Activated CD8-positive, alpha-beta memory T cell treated with anti-CD3 and anti-CD28 coated beads for 1 hour (primary cell): ENCODE measurements at places on chromosomes 11 and 22.

DNA sequence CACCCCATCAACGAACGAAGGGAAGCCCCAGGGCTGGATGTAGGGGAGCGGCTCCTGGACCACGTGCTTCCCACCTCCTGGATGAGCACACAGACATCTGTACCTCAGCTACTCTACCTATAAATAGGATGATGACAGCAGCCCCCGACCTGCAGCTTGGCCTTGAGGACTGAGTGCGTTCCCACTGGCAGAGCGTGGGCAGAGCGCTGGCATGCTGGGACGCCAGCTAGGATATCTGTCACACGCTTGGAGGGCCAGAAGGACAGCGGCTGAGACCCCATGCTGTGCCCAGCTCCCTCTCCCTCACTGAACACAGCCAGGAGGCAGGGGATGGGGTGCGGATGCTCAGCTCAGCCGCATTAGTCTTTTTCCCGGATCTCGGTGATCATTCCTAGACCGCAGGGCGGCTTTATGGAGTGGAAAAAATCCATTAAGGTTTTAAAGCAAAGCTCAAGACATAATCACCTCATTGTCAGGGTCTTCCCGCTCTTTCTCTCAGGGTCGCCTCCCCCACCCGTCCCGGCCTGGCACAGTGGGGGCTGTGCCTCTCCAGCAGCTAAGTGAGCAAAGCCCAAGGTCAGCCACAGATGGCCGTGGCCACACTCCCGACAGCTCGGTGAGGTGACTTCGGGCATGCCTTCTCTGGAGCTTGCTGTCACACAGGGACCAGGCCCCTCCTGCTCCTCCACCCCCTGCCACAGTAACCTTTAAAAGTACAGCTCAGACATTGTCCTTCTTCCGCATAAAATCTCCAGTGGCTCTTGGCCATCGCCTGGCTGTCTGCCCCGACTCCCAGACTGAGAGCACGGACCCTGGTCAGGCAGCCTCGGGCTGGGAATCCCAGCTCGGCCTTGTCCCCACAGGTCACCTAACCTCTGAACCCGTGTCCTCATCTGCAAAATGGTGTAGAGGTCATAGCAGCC is 69.6 kb upstream of the SHISAL1 start:
- DNase-seq: no peak

DNA sequence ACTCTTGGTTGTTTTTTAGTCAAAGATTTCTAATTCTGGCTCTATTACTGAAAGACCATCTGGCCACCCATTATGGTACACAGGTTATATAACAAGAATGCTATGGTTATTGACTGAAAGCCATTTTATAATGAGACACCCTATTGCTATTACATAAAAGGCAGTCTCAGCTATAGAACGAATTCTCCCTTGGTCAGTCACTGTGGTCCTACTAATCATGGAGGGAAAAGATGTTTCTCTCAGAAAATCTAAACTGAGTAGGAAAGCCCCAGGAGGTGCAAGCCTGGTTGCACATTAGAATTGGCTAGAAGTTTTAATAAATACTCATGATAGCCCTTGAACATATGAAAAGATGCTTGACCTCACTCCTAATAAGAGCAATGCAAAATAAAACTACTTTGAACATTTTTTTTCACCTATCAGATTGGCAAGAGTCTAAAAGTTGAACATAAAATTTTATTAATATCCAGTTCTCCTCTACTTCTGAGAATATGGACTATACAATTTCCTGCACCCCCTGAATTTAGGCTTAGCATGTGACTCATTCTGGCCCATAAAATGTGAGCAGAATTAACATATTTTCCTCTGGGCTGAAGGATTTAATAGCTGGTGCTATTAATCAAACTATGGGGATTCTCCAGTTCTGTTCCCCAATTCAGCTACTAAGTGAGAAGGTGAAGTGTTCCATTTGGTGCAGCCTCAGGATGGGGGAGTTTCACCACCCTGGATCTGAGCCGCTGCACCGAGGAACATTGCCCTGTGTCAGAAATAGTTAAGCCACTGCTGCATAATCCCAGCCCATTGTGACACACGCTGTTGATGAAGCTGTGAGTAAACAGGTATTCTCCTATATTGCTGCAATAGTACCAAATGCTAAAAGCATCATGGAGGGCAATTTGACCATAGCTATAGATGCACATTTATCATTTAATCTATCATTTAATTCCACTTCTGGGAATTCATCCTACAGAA is 11.5 kb upstream of the CRKL start:
- DNase-seq: no peak

DNA sequence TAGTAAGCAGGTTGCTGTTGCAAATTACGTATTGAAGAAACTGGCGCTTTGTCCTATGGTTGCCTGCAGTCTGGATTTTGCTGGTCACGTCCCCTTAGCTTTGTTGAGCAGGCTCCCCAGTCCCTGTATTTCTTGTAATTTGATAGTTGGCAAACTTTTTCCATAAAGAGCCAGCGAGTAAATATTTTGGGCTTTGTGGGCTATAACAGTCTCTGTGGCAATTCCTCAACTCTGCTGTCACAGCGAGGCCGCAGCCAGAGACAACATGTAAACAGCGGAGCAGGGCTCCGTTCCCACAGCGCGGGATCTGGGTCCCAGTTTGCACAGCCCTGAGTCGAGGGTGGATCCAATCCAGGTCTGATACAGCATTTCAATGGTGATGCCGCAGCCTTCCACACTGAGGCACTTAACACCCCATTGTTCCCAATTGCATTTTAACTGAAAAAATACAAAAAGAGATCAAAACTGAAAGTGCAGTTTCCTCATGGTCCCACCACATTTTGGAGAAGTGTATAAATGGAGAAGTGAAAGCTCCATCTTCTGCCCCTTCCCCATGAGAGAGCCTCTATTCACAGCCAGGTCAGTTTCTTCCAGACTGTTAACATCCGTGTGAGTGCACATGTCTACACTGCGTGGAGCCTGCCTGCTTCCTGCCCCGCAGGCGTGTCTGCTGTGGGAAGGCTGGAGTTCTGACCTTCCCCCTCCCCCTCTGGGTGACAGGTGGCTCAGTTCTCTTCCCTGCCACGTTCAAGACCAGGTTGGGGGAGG is 89.1 kb downstream of the RPS6KA4 start:
- DNase-seq: no peak

GRCh38 chr22:26164174-26164573 is 5.1 kb upstream of the SEZ6L start:
- no peak for DNase-seq

DNA sequence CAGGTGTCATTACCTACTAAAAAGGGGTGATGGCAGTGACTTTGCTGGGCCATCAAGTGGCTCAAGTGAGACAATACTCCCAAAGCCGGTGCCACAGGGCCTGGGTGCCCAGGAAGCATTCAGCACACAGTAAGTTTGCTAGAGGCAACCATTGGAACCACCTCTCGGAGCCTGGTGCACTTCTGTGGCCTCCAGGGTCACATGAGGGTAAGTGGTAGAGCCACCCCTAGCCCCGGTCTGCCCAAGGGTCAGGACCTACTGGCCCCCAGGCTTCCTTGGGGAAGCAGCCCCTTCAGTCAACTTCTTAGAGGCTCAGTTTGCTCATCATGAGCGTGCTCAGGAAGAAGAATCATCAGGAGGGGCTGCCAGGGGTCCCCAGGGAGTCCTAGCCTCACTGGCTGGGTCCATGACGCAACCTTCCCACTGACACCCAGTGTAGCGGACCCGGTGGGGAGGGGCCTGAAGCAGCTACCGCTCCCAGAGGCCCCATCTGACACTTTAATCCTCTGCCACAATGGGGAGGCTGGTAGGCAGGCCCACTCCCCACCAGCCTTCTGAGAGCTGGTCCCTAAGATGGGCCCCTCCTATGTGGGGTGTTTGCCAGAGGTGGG is 17.5 kb upstream of the RASL10A start:
- no peak for DNase-seq

GRCh38 chr11:8390851-8391612 is 127.4 kb upstream of the LMO1 start:
- no peak for DNase-seq

DNA sequence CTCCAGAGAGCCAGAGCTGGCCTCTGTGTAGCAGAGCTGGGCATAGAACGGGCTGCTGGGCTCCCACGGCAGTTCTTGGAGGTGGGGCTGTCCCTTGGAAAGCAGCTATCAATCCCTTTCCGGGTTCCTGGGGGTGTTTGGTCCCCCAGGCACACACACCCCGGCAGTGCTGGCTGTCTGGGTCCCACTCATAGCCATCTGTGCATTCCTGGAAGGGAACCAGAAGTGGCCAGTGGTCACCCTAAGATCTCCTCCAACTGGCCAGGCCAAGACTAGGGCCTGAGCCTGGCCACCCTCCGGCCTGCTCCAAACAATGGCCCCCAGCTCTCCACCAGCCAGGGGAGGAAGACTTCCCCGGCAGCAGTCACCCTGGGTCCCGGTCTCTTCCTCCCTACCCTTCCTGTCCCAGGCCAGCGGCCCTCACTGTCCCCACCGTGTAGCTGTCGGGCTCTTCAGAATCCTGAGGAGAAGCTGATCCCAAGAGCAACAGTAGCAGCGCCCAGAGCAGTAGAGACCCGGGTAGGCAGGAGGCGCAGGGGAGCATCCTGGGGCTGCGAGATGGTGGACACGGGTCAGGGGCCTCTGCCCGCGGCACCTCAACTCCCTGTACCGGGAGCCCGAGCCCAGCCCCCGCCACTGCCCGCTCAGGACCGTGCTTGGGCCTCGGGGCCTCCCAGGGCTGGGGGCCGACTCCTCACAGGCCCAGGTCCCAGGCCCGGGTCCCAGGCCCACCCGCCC is 620 bp downstream of the EFEMP2 start:
- DNase-seq: no peak

GRCh38 chr22:49825436-49825835 is 2.2 kb downstream of the BRD1 start:
- no peak for DNase-seq

- no peak for DNase-seq
Observed at GRCh38 chr11:16217631-16218030, 138.7 kb downstream of the SOX6 start.

DNA sequence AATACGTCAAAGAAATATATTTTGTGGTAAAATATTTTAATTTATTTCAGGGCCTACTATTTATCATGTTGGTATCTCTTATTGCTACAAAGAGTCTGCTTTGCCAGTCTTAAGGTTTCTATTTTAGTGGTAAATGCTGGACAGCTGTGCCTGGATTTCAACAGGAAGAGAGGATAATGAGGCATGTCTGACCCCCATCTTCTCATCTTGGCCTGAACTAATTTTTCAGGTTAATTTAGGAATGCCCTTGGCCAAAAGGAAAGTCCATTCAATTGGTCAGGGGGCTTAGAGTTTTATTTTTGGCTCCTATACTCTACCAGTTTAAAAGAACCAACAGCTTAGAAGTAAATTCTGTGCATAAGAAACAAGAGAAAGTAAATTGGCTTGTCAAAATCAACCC is 428.2 kb downstream of the LUZP2 start:
- no peak for DNase-seq

- DNase-seq: no peak
Observed at GRCh38 chr11:115257678-115258077, 246.5 kb downstream of the CADM1 start.

GRCh38 chr22:48488149-48488551 is 1339.5 kb downstream of the BRD1 start:
- no peak for DNase-seq

DNA sequence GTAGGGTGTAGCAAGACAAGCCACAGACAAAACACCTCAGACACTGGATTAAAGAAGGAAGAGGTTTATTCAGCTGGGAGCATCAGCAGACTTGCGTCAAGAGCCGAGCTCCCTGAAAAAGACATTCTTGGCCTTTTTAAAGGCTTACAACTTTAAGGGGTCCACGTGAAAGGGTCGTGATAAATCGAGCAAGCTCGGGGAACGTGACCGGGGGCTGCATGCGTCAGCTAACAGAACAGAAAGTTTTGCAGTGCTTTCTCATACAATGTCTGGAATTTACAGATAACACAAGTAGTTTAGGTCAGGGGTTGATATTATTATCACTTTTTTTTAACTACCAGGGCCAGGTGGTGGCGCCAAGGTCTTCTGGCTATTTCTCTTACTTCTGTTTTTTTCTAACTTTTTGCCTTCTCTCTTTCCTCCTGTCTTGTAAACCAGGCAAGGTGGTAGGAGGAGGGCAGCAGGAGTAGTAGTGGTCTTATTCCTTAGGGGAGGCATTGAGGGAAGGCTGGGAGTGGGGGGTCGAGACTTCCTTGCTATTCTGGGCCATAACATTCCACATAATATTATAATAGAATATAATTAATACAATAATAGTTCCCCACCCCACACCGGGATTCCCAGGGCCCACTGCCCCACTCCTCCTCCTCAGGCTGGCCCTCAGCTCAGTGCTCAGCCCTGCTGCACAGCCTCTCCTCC is 587 bp upstream of the ALDH3B1 start:
- DNase-seq: no peak

DNA sequence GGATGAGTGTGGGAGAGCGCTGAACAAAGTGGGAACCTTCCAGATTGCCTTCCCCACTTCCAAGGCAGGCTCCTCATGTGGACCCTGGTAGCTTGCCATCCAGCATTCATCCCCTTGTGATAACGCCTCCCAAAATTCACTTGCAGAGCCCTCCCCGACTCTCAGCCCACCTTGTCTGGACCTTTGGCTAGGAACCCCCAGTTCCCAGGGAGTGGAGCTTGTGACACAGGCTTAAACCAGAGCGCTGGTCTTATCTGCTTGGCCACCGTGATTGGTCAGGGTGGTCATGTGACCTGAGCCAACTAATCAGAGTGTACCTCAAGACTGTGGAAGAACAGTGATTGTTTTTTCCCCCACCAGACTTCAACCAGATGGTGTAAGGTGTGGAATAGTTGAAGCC is 9.6 kb upstream of the SLC35C1 start:
- DNase-seq: no peak

DNA sequence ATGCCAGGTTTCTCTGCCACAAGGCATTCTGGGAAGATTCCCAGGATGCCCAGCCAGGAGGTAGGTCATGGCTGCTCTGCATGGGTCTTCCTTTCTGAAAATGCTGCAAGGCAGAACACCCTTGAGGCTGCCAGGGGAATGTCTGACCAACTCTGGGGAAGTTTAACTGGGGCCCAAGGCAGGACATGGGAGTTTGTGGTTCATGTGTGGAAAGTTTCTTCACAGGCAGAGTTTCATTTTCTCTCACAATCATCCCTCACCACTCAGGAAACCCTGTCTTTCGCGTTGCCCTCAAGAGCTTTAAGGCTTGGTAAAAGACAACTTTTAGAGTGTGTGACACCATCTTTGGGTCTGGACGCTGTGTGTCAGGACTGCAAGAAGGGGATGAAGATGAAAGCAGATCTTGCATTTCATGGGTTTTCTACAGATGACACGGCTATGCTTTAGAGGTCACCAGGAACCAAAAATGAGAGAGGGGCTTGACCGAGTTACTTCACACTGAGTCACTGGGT is 133.5 kb downstream of the CD44 start:
- no peak for DNase-seq

DNA sequence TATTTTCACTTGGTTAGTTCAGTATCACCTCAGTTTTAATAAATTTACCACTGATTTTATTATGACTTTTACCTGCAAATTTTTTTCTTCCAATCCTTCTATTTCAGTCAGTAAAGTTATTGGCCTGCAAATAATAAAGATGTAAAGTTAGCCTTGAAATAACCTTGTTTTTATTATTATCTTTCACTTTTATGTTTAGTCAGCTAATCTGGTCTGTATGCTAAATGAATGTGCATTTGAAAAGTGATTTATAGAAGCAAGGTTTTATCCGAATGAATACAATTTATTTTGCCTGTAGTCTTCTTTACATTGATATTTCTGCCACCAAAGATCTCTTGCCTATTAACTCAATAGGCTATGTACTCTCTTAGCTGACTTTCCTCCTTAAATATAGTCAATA is 425.7 kb downstream of the CNTN5 start:
- no peak for DNase-seq
